ENCODE measurements at places on chromosomes 5 and 9.
A peak's percentile ranks its signal among the peaks of the same experiment; 100 is the strongest.

DNA sequence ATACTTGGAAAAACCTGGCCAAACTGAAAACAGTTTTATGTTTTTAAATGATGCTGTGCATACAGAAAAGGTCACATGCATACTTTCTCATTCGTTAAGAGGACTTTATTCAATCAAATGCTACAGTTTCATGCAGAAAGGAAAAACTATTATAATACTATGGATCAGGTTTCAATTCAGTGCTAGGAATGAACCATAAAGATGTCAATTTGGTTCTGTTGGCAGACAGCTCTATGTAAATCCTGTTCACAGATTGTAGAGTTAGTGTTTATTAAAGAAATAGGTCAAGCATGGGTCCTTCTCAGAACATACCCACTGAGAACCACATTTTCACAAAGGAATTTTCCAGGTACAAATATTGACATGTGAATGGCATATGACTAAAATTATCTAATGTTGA, 57.1 kb downstream of the RETREG1 start:
- DNase-seq: no peak

GRCh38 chr5:76582230-76583162, 40.7 kb downstream of the F2RL2 start:
- peak; percentile 48 for DNase-seq

DNA sequence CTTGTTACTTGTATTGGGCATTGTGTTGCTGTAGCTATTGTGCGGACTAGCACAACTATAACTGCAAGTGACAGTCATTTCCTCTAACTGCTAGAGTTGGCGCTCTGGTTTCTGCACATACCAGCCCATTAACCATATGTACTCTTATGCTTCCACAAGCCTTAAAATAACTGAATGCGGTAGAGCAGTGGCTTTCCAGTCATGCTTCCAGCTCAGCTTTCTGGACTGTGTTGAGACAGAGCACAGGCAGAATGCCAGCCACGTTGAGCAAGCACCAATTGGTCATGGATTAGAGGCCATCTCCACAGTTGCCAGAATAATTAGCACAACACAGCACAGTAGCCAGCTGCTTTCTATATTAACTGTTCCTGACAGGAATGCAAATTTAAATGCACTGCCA, 12.2 kb downstream of the INVS start:
- peak; percentile 98 for DNase-seq

GRCh38 chr5:65768723-65769346, 46.8 kb downstream of the NLN start:
- DNase-seq: no peak

DNA sequence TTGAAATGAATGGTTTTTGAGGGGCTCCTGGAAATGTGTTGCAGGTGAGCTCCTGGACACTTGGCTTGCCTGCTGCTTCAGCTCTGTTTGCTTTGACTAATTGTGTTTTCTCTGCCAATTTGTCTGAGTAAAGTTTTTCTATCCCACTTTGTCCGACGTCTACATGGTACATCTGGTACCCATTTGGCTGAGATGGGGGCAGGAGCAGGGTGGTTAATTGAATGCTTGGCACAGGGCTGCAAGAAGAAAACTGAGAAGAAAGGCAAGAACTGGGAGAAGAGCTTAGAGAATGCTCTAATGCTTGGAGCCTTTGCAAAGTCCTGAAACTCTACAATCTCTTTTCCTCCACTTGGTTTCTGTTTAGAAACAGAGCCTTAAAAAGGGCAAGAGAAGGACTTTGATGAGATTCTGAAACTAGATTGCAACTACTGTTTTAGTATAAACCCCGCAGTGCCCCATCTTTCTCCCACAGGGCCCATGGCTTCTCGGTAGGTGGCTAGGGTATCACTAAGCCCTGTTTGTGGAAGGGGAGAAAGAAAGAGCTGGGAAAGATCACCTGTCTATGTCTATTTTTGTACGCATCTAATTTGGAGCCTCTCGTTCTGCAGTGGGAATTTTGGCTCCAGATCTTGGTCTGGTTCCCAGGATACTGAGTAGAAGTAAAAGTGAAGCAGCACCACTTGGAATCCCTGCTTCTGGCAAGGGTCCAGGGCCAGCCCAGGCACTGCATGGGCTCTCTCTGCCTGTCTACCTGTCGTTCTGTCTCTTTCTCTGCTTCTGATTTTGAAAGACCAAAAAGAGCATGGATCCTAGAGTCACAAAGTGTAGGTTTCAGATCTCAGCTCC, 214.4 kb downstream of the SEMA6A start:
- peak; percentile 10 for DNase-seq

DNA sequence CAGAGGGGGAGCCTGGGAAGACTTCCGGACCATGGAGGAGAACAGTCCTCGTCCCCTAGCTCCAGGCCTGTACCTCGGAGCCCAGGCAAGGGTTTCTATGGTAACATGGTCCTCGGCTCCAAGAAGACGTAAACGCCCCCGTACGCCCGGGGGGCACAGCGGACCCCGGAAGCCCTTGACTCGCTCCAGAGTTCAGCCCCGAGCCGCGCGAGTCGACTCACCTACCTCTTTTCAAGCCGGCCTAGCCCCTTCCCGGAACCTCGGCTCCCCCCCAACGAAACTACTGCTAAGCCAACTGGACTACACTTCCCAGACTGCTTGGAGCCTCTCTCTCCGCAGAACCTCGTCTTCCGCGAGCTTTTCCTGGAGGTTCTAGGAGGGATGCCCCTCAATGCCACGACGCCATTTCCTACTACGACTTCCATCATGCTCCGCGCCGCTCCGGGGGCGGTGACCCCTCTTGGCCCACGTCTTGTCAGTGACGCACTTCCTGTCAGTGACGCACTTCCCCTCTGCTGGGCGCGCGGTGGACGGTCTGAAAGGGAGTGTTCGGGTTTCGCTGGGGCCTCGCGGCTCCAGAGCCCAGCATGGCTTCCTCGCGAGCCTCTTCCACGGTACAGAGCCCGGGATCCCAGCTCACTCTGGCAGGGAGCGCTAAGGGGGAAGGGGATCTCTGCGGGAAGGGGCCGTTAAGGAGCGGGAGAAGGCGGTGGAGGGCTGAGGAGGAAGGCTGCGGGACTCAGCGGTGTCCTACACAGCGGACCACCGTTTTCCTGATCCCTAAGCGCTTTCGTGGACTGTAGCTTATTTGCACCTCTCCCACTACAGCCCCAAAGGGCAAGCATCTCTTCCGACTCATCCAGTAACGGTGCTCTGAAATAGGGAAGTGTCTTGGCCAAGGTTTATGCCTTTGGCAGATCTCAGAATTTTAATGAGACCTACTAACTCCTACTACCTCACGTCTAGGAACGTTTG, at the start of the genes CDC26 and PRPF4:
TSS of gene CDC26 (minus strand) at position 416 of the 975 bp plus-strand sequence. CDS start 3,065 bp downstream, outside the sequence.
TSS of gene PRPF4 (plus strand) at position 502 of the 975 bp plus-strand sequence. CDS start at position 588, 86 bp downstream.
- DNase-seq: peak; percentile 99

GRCh38 chr9:5436441-5436840, 1.3 kb downstream of the PLGRKT start:
- DNase-seq: no peak

DNA sequence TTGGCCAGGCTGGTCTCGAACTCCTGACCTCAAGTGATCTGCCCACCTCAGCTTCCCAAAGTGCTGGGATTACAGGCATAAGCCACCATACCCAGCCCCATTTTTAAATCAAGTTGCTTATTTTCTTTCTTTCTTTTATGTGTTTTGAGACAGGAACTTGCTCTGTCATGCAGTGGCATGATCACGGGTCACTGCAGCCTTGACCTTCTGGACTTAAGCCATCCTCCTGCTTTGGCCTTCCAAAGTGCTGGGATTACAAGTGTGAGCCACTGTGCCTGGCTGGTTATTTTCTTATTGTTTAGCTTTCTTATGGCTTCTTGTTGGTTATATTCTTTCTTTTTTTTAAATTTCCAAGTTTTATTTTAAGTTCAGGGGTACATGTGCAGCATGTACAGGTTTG, 79.7 kb upstream of the C5orf63 start:
- DNase-seq: no peak

- DNase-seq: no peak
Measured at GRCh38 chr5:164210491-164210890, 705.1 kb downstream of the MAT2B start.

DNA sequence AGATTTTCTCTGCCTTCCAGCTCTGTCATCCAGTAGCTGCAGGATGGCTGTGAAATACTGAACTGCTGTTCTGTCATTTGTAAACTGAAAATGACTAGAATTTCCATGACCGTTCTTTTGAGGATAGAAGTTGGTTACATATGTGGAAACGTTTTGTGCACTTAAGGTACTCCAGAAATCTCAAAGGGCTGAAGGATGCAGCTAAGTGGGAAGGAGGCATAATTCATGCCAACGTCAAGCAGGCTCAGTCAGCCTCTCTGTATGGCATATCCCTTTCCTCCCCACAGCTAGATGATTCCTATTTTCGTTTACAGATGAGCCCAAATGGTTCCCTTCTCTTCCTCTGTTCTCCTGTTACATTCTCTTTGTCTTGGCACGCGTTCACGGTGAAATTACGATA, 257.6 kb downstream of the FBXL7 start:
- no peak for DNase-seq

DNA sequence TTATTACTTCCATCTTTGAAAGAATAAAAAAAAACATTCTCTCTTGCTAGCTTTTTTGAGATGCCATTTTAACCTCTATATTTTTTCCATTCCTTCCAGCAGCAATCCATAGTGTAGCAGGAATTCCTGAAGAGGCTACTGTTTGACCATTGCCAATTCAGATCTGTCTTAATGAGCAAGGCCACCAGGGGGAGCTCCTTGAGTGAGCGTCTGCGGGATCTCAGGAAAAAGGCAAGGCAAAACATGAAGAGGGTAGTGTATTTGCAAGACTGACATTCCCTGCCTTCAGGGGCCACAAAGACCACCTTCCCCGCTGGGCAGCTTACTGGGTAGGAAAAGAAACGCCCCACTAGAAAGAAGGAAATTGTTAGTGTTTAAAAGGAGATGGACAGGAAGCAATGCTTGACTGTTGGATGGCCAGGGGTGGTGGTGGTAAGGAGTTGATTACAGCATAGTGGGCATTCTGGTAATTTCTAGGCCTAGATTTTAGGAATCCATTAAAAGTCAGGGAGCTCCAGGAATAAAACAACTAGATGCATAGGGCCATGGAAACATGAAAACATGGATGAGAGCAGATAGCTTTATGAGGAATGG, 206.6 kb upstream of the HAPLN1 start:
- DNase-seq: peak; percentile 82

GRCh38 chr9:93154293-93154903, 20.3 kb upstream of the NINJ1 start:
- no peak for DNase-seq

DNA sequence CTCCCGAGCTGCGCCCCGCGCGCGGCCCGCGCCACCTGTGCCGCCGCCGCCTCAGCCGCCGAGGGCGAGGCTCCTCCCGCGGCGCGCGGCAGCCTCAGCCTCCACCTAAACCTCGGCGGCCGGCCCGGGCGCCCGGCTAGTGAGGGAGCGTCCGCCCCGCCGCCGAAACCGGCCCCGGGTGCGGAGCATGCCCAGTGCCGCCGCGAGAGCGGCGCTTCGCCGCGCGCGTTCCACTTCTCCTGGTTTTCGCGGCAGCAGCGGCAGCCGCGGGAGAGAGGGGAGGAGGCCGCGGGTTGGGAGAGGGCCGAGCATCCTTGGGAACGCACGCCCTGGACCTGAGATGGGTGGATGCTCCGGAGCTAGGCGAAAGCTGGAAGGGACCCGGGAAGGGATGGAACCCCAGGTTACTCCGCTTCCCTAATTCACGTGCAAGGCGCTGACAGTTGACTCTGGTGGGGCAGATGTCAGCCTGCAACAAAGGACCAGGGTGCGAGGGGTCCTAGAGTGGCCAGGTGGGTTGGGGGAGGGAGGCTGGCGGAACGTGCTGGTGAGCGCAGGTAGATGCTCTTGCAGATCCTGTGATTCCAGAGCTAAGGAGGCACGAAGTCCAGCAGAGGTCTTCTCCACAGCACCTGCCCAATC, at the start of gene CTNND2:
TSS of gene CTNND2 (minus strand) at position 182 of the 642 bp plus-strand sequence. CDS start 593 bp downstream, outside the sequence.
- DNase-seq: peak; percentile 65

DNA sequence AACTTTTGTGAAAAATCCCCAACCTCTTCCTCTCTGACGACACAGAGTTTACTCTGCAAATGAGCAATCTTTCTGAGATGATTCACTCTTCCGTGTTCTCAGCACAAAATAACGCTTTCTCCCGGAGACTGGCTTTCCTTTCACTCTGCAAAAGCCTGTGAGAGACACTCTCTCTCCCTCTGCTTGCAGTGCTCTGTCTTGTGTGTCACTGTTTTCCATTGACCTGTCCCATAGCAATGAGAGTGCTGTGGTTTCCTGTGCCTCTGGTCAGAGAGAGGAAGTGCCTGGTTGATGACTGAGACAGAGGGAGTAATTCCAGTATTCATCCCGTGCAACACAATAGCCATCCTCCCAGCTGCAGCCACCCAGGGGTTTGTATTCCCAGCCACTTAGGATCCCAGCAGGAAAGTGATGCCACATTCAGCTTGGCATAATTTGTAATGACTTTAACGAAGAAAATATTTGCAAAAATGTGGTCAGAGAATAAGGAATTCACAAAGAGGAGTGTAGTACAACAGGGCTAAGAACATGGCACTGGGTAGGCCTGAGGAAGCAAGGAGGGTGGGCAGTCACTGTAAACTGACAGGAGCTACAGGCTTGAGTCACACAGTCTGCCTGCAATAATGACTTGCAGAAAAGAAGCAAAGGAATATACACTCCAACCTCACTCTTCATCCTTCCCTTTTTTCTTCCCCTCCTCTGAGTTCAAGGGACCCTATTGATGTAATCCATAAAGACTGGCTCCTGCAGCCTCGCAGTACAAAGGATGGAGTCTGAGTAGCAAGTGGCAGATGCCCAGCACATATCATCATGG, 463.5 kb upstream of the RGMB start:
- peak; percentile 98 for DNase-seq

- DNase-seq: no peak
Measured at GRCh38 chr5:159026781-159027180, 72.9 kb downstream of the EBF1 start.

DNA sequence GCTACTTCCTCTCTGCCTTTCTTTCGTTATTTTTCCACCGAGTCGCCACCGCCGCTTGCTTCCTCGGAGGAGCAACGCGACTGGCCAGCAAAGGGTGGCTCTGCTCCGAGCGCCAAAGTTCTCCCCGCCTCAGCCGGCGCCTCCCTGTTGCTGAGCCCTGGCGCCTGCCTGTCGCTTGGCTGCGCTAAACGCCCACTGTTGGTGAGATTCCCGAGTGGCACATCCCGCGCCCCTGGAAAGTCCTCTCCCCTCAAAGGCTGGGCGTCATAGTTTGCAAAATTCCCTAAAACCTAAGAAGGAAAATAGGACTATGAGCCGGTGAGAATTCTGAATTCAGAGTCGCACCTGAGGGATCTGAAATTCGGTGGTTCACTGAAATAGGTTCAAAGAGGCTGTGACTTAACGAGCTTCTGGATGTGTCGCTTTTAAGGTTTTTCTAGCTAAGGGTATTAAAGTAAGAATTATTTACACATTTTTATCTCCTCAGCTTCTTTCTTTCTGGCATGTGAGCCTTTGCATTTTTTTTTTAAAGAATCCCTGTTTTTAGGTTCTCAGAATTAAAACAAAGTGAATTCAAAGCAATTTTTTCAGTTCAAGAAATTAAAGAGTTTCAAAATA, at the start of gene GRIN3A:
TSS of gene GRIN3A (minus strand) at position 82 of the 618 bp plus-strand sequence. CDS start 668 bp downstream, outside the sequence.
- DNase-seq: no peak

DNA sequence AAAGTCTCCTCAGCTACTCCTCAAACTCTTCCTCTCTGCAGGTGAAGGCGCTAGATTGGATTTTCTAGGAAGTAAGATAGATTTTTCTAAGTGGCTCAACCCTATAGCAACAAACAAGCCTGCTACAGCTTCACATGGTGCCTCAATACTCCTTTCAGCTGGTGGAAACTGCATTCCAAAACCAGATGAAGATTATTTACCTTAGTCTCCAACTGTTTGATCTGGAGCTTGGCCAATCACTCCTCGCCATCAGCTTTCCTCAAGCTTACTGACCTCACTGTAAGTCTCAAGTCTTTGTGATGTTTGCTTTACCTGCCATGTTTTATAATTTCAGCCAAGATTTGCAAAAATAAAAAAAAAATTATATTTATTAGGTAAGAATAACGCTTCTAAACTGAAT, 622.4 kb downstream of the CHSY3 start:
- peak; percentile 93 for DNase-seq

All from astrocyte of the spinal cord (primary cell).